ENCODE measurements at places on chromosomes 5 and 9.

DNA sequence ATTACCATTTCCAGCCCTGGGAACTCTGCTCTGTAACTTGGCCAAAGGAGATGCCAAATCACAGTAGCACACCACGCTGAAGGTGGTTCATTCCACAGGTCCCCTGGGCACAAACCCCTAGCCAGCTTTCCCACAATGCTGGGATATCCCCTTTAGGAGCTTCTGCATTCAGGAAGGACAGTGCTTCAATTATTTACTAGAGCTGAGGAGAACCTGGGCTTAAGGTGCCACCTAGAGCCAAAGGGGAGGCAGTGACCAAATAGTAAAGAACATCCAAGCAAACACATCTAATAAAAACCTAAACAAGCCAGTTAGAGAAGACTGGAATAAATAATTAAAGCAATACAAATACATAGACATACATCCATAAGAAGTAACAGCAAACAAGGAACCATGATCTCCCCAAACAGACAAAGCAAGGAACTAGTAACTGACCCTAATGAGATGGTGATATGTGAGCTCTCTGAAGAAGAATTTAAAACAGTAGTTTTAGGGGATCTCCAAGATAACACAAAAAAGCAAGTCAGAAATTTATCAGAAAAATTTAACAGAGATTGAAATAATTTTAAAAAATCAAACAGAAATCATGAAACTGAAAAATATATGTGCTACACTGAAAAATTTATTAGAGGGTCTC lies 14.6 kb downstream of the KIF4B start:
- DNase-seq, result no peak

DNA sequence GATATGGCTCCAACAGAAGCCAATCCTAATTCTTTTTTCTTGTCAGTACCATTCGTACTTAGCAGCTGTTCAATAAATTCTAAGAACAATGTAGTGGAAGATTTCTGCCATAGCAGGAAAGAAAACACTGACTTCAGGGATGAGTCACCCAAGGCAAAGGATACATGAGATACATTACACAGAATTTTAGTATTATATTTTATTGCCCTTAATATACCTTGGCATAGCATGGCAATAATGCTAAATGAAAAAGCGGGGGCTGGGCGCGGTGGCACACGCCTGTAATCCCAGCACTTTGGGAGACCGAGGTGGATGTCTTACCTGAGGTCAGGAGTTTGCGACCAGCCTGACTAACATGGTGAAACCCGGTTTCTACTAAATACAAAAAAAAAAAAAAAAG lies 619.1 kb upstream of the DAB2 start:
- DNase-seq, result no peak

- DNase-seq, result no peak
These were observed 708.8 kb downstream of the PTPRD start for GRCh38 chr9:9904041-9904440.

DNA sequence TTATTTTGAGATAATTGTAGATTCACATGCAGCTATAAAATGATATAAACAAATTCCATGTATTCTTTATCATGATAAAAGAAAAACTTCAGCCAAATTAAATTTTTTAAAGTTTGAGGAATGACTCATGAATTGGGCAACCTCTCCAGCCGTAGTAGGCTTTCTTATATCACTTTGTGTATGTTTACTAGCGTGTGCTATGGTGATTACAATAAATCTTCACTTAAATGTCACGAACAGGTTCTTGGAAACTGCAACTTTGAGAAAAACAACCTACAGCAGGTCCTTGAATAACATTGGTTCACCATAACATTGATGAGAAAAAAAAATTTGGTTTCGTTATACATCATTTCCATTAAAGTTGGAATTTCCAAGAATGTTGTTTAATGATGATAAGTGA lies 730.9 kb upstream of the TYRP1 start:
- DNase-seq, result no peak

DNA sequence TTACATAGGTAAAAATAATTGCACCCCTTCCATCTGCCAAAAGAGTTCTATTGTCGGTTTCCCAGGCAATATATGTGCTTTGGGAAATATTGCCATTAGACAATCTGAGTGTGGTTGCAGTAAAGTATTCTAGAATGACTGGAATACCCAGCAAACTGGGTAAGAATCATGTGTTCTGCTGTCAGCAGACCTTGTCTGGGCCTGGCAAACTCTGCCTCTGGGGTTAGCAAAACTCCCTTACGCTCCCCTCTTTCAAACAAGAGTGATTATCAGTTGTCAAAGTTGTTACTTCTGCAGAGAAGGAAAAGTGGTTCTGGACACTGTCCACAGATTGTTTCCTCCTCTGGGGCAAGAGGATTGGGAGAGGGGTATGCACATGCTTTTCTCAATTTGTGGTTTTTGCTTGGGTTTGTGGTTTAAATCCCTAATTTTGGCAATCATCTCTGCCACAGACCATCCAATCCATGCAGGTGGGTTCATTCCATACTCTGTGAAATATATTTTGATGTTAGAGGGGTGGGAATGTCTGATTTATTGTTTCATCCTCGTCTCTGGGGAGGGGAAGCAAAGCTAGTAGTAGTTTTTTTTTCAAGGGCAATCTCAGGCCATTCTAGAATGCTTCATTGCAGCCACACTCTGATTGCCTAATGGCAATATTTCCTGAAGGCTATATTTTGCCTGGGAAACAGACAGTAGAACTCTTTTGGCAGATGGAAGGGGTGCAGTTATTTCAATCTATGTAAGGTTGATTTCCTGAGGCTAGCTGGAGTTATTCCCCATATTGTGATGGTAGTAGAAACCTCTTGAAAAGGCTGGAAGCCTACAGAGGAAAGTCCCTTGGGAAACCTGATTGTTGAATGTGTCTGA lies 24.0 kb upstream of the TNFSF15 start:
- no peak for DNase-seq

DNA sequence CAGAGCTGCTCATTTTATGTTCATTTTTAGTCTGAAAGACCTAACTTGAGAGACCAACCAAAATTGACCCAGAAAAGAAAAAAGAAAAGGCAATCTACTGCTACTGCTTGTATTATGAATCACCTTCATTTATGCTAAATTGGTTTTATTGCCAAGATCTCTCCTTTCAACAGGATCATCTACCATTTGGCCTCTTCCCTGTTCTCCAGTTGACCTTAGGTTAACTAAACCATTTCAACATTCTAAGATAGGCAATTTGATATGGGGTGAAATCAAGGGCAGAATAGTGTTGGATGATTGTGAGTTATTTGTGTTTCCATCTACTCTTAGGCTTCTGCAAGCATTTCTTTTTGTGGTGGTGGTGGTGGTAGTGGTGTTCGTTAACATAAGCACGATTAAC lies 48.3 kb upstream of the POU4F3 start:
- DNase-seq, result no peak

Data from C1 segment of cervical spinal cord (tissue), 14 donors.